ENCODE measurements at places on chromosomes 3 and 15.
A peak's percentile ranks its signal among the peaks of the same experiment; 100 is the strongest.

GRCh38 chr3:152331018-152331541, 62.4 kb downstream of the MBNL1 start:
- no peak for DNase-seq

GRCh38 chr3:1235526-1236120, 142.8 kb downstream of the CNTN6 start:
- DNase-seq: no peak

GRCh38 chr15:85125056-85125661, 143.5 kb downstream of the PDE8A start:
- no peak for DNase-seq

DNA sequence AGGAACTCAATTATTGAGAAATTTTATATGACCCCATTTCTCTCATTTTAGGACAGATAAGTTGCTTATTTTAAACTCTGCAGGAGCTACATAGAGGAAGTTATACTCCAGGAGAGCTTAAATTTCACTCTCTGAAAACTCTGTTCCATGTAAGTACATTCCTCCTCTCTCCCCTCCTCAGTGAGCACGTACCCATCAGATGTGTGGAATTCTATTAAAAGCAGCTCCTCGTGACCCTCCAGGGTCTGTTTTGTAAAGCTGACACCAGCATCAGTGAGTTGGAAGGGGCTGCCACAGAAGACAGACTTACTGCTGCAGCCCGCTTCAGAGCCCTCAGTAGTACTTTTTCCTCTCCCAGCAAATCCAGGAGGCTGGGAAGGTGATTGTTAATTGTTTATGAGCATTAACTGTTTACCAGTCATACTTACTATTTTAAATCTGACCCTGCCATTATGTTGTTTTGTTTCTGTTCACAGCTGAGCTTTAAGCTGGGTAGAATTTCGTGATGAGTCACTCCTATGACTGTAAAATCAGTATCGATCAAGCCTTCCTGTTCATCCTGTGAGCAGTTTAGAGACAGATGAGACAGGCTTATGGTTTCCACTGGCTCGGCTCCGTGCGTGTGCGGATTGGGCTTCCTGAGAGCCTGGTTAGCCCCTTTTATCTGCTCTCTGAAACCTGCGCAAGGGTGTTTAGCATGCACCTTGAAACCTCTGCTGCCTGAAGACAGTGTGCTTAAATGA, 20.4 kb downstream of the IGF1R start:
- DNase-seq: no peak

- no peak for DNase-seq
Observed at GRCh38 chr3:124582196-124582595, 148.1 kb upstream of the UMPS start.

- no peak for DNase-seq
Observed at GRCh38 chr3:178971614-178972013, 100.0 kb downstream of the ZMAT3 start.

GRCh38 chr15:72472992-72473610, 1.0 kb upstream of the ARIH1 start:
- DNase-seq: no peak

DNA sequence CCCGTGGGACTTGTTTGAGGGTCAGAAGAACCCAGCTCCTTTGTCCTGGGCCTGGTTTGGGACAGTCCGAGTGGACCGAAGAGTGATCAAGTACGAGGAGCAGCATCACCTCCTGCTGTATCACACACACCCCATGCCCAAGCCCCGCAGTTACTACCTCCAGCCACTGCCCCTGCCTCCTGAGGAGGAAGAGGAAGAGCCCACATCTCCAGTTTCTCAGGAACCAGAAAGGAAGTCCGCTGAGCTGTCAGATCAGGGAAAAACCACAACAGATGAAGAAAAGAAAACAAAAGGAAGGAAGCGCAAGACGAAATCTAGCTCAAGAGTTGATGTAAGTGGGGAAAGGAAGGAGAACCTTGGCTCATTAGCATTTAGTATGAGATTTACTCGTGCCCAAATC, 3.3 kb upstream of the P2RY12 start:
- no peak for DNase-seq

DNA sequence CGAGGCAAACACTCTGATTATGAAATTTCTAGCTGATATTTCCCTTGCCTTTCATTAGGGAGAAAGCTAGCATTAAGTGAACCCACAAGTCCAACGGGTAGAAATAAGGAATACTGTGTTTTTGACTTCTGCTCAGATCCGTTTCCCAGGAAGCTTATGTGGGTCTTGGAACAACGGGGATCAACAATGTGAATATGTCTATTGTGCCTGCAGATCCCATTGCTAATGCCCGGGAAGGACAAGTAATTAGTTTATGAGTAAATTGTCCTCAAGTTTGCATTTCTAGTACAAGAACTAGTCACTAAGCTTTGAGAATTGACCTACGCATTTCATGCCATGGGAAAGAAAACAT, 236.4 kb downstream of the UACA start:
- no peak for DNase-seq

- no peak for DNase-seq
Observed at GRCh38 chr3:127204841-127205582, 12.1 kb downstream of the PRR23E start.

- no peak for DNase-seq
Observed at GRCh38 chr3:52323526-52324295, 7.6 kb downstream of the DNAH1 start.

GRCh38 chr3:39150803-39151631, 2.4 kb downstream of the CSRNP1 start:
- DNase-seq: peak; percentile 63

- no peak for DNase-seq
Observed at GRCh38 chr3:71650372-71650771, 66.8 kb upstream of the FOXP1 start.

DNA sequence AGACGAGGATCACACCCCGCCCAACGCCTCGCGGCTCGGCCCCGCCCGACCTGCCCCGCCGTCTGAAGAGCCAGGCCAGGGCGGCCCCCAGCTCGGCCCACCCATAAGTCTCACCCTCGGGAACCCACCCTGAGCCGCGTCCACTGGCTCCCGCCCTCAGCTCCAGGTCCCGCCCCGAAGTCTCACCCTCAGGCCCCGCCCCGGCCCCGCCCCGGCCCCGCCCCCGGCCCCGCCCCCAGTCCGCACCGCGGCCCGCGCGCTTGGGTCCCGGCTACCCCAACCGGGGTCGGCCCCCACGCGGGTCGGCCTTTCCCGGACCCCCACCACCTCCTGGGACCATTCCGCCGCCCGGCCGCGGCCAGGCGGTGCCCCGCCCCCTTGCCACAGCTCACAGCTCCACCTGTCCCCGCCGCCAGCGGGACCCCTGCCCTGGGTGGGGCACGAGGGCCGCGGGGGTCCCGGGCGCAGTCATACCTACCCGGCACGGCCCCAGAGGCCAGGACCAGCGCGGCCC, 489 bp downstream of the CSPG5 start:
- DNase-seq: peak; percentile 17

DNA sequence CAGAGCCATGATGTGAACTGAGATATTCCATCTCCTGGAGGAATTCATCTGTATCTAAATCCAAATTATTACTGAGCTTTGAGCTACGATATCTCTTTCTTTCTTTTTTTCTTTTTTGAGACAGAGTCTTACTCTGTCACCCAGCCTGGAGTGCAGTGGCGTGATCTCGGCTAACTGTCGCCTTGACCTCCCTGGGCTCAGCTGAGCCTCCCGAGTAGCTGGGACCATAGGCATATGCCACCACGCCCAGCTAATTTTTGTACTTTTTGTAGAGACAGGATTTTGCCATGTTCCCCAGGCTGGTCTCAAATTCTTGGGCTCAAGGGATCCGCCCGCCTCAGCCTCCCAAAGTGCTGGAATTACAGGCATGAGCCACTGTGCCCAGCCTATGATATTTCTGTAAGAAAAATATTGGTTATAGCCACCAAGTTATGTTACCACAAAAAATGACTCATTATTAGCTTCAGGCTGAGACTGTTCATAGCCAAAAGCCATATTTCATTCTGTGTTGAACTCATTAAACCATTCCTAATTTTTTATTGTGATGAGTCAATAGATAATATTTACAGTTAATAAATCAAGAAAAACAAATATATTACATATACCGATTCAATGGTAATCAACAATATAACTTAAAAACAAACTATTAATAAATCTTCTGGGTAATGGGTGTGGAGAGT, 27.1 kb upstream of the SLC30A4 start:
- DNase-seq: no peak

GRCh38 chr3:143139762-143140161, 20.2 kb downstream of the CHST2 start:
- no peak for DNase-seq

DNA sequence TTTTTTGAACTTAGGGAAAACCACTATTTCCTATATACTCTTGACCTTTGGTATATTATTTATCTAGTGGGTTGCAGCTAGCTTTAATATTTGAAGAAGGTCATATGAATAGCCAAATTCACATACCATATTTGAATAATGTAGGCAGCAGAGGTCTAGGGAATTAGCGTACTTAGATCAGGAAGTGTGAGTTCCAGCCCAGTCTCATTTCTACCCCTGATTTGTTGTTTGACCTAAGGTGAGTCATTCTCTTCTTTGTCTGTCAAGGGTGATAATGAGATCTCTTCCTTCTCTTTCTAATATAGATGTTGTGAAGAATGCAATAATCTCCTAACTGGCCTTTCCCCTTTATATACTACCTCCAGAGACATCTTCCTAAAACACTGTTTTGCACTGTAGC, 36.6 kb upstream of the ZPLD1 start:
- no peak for DNase-seq

DNA sequence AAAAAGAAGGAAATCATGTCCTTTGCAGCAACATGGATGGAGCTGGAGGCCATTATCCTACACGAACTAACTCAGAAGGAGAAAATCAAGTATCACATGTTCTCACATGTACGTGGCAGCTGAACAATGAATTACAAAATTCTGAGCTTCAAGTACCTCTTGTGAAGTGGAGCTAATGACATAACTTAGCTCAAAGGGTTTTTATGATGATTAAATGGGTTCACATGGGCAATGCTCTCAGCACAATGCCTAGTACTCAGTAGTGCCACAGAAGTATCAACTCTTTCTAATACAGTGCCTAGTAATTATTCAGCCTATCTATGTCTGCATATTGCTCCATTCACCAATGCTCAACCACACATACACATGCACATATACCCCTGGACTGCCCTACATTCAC, 407.5 kb upstream of the WNT5A start:
- DNase-seq: no peak

DNA sequence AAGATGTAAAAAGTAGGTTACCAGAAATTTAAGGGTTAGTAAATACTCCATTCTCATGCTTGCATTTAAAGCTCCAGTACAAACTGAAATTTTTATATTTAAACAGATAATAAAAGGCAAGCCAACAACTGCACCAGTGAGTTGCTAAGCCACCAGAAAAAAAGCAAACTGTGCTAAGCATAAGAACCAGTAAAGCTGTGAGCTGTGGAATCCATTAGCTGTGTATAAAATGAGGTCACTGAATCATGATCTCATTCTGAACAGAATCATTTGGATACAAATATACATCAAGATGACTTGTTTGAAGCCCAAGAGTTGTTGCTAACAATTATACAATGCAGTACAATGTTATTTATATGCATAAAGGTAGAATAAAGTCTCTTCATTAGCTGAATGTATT, 1312.2 kb downstream of the SI start:
- DNase-seq: no peak

- DNase-seq: no peak
Observed at GRCh38 chr3:123480428-123480827, 31.5 kb upstream of the ADCY5 start.

GRCh38 chr15:59013246-59013873, 25.9 kb downstream of the RNF111 start:
- DNase-seq: no peak

Data from CD4-positive, alpha-beta T cell treated with Interferon alpha-2 for 1 hour (primary cell).